Stimulated activated CD4-positive, alpha-beta T cell treated with anti-CD3 and anti-CD28 coated beads, TNF-alpha, amount 100 ng/mL, for 1 hour (primary cell): ENCODE measurements at places on chromosomes 1 and 21.

DNA sequence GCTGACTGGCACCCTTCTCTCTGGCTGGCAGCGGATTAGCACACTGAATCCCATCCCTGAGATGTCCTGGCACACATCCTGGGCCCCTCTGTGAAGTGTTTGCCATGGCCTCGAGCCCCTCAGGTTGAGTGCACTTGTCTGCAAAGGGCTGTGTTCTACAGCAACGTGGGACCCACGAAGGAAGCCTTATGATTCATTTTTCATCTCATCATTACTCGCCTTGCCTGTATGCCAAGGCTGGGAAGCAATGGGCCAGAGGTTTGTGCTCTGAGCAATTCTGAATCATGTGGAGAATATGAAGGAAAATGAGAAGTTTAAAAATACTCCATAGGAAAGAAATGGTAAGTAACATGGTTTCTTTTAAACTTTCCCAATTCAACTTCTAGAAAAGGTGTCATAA lies 124.8 kb upstream of the LMO4 start:
- no peak for DNase-seq

- no peak for DNase-seq
Observed at GRCh38 chr1:225253784-225254183, 174.1 kb downstream of the LBR start.

DNA sequence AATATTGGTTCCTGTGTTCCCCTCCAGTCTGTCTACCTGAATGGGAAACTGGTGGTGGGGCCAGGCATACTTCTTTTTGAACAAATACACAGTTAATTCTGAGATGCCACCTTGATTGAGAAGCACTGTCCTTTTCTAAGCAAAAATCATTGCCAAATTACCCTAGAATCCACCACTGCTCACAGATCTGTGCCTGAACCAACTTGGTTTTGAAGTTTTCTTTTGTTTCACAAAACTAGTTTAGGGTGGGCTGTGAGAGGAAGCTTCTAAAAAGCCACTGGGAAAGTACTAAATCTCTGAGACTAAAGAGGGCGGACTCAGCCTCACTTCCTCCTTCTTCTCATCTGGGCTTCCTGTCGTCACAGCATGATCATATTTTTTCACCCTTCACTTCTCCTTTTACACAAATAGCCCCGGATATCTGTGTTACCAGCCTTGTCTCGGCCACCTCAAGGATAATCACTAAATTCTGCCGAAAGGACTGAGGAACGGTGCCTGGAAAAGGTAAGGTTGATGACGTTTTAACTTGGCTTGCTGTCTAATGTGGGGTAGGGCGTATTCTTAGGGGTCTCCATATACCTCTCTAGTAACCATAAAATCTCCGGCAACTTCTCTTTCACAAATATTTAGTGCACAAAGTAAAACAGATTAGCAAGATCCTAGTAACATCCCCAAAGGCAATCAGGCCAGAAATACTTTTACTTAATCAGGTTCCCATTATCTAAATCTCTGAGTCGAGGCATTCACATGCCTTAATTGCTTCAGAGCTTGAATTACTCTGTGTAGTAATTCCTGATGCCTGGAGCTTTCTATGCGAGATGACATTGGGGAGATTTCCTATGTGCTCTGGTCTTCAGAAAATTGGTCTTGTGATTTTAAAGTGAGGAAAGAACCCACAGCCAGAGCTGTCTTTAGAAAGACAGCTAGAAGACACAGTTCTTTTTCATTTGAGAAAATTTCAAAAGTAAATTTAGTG lies at the start of gene CD53:
Gene CD53, plus strand, starts transcription at position 404 of the 976 bp plus-strand sequence. CDS start 18,261 bp downstream, outside the sequence.
- no peak for DNase-seq

GRCh38 chr1:41530411-41530810 lies 45.9 kb upstream of the EDN2 start:
- no peak for DNase-seq

- DNase-seq, result no peak
Observed at GRCh38 chr1:93692451-93692861, 10.8 kb upstream of the BCAR3 start.

GRCh38 chr21:45863267-45863666 lies 118.3 kb upstream of the COL6A1 start:
- no peak for DNase-seq

DNA sequence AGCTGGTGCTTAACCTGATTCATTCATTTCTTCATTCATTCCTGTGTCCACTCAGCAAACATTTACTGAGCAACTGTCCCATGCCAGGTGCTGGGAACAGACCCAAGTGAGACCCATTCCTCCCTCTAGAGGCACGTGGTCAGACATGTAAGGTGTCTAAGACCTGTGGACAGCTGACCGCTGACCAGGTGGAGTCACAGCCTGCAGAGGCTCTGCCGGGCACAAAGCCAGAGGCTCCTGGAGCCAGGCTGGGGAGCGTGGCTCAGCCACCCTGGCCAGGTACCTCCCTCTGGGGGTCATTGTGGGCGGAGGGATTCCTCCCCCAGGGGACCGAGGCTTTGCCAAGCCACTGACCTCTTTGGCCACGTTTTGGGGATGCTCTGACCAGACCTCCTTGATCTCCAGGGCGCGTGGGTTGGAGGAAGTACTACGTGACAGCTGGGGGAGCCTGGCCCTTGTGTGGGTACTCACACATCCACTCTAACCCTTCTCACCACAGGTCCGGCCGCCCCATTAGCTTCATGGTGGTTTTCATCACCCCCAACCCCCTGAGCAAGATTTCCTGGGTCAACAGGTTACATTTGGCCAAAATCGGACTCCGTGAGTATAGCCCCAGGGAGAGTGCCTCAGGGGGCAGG lies 100.3 kb downstream of the ARHGEF10L start:
- no peak for DNase-seq

- no peak for DNase-seq
Observed at GRCh38 chr1:44619261-44619900, 54.9 kb downstream of the TMEM53 start.

DNA sequence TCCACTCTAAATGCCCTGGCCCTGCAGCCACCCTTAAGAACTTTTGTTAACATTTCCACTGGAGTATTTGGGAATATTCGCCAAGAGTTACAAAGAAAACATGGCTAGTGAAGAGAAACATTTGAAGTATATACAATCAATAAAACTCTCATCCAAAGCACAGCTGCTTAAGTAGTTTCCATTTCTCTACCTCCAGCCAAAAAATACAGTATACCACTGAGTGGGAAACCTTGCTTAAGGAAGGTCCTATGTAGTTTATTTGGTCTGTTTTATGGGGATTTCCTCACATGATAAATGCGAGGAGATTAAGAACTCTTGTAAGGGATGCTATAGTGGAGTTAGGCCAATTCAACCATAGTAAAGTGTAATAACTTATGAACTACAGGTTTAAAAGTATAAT lies 382.5 kb downstream of the NEGR1 start:
- DNase-seq, result no peak

DNA sequence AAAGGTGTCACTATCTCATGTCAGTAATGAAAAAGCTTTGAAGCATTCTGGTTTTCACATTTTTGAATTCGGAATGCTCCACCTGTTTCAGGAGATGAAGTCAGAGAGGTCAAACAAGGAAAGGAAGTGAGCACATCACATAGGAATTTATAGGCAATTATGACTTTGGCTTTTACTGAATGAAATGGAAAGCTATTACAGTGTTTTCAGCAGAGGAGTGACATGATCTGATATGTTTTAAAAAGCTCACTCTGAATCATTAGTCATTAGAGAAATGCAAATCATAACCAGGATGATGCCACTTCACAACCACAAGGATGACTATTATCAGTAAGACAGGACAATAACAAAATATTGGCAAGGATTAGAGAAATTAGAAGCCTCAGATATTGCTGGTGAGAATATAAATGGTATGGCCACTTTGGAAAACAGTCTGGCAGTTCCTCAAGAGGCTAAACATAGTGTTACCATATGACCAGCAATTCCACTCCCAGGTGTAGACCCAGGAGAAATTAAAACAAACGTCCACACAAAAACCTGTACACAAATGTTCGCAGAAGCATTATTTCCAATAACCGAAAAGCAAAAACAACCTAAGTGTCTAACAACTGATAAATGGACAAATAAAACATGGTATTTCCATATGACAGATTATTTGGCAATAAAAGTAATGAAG lies 7.5 kb downstream of the TAF1A start:
- no peak for DNase-seq

DNA sequence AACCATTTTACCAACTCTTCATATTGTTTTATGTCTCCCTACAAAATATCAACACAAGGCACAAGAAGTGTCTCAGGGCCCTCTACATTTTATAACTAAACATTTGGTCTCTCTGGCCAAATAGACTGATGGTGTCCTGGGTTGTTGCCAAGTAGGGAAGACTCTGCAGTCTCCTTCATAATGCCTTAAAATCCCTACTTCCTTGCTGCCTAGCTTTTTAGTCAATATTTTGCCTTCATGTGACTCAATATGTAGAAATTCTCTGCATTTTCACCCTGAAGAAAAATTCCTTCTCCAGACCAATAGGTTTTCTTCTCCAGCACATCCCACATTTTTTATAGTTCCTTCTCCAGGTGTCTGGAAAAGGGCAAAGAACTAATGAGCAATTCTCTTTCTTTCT lies 72.6 kb upstream of the IPO9 start:
- no peak for DNase-seq

DNA sequence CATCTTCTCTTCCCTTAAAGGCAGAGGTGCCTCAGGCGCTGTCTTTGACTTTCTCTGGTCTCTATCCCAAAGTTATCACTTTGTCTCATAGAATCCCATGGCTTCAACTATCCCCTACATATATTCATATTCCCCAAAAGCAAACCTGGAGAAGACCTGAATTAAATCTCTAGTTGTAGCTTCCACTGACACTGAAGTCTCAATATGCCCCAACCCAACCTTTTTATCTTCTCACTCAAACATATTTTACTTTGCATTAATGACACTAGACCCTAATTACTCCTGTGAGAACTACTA lies 354.5 kb upstream of the DUSP10 start:
- no peak for DNase-seq

- DNase-seq, result no peak
Observed at GRCh38 chr1:17826165-17826488, 71.0 kb downstream of the ACTL8 start.

DNA sequence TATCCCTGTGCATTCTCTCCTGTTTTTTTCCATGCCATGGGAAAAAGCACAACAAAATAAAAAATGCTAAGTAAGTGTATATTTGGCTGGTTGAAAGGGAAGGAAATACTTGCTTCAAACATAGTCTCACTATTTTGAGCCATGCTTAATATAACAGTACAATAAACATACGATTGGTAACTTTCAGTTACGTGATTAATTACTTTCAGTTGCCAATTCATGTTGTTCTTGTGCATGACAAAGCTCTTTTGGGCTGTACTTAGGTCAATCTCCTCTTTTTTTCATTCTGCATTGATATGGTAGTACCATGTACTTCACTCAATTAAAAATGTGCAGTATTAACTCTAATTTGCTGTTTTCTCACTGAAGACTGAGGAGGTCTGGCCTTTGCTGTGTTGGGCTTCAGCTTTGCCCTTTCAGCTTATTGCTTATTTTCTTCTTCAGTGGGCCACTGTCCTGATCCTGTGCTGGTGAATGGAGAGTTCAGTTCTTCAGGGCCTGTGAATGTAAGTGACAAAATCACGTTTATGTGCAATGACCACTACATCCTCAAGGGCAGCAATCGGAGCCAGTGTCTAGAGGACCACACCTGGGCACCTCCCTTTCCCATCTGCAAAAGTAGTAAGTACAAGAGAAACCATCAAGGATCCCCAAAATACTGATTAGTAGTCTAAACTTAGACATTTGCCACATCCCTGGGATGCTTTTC lies 2.7 kb downstream of the C4BPB start:
- DNase-seq, result no peak

- no peak for DNase-seq
Observed at GRCh38 chr1:2003541-2004131, at the start of gene CFAP74. TSS of gene CFAP74 (minus strand) at chr1:2003786. CDS start at chr1:1990956, 12,830 bp downstream.

DNA sequence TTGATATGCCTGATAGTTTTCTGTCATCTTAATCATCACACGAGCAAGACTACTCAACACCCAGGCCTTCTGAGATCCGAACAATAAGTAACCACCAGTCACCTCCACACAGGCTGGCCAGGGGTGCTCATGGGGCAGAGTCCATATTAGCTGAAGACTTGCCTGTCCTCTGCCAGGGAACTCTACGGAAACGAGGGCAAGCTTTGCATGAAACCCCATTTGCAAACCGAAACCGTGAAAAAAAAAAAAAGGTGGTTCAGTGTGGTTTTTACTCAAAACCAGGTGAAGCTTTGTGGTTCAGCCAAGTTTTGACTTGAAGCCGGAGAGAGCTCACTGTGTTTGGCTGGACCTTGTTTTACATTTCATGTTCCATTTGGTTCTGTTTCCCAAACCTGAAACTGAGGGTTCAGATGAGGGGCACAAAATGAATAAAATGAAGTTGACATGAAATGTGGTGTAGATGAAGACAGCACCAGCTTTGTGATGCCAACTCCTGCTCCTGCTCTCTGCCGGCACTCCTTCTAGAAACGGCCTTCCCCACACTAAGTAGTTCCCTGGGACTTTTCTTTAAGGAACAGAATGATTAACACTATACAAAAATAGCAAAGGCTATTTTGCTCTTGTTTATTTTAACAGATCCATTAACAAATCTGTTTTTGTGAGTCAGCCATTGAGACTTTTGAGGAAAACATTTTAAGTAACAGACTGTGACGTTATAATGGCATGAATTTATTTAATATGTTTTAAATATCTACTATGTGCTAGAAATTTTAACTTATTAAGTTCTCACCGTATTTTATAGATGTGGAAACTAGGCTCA lies 74.7 kb downstream of the RUNX1 start:
- no peak for DNase-seq

DNA sequence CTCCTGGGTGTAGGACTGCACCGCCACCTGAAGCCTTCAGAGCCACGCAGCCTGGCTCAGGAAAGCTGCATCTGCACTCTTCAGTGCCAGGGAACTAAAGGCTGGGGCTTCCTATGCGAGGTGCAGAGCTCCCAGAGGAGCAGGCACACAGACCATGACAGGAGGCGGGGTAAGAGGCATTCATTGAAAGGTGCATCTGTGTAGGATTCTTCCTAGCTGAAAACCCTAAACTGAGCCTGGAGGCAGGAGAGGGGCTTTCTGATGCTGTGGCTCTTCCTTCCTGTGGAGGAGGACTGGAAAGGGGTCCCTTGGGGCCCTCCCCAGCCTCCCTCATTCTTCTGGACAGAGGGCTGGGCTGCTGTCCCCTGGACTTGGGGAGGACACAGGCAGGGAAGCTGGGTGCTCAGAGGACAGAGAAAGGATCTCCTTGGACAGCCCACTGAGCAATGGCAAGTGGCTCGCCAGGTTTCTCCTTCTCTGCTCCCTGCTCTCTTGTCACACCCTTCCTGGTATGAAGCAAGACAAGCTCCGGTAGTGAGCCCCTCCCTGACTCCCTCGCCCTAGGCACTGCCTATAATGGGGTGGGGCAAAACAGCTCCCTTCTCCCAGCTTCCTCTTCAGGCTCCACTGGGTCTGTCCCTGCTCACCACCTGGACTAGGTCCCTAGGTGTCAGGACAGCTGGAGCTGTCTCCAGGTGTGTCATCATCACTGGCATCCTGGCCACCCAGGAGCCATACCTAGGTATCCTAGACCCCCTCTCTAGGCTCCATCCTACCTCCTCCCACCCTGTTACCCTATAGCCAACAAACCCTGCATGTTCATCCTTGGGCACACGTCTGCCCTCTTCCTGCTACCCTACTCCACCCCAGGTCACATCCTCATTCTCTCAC lies 20.0 kb downstream of the S100A6 start:
- no peak for DNase-seq

DNA sequence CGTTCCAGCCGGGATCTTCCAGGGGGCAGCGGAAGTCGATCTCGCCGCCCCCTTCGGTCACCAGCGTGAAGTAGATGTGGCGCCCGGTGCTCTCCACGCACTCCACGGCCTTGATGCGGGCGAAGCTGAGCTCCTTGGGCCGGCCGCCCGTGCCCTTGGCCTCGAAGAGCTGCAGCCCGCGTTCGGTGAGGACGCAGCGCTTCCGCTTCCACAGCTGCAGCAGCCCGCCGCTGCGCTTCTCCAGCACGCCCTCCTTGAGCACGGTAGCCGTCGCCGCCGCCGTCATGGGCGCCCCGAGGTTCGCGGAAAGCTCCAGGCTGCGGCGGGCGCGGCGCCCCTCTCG lies 516 bp downstream of the PHLDA3 start:
- DNase-seq, result no peak
